ENCODE measurements at places on chromosomes 5 and 9. TPM values are rescaled to one million over a fixed set of nuclear protein-coding genes. Genes with fewer than 3 reads are reported as not detected.
A peak's percentile ranks its signal among the peaks of the same experiment; 100 is the strongest.

The IFNA21 gene
- not detected for polyA plus RNA-seq

DNA sequence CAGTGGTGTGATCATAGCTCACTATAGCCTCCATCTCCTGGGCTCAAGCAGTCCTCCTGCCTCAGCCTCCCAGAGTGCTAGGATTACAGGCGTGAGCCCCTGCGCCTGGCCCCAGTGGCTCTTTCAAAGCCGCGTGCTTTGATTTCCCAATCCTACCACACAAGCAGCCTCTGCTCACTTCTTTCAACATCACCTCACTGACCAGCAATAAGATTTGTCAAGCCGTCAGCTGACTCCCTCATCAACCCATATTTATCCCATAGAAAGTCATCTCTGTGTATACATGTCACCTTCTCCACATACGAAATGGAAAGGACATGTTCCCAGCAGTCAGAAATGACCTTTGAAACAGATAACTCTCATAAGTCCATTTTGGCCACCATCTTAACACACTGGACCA, 26.0 kb downstream of the SLC31A2 start:
- DNase-seq, result no peak

DNA sequence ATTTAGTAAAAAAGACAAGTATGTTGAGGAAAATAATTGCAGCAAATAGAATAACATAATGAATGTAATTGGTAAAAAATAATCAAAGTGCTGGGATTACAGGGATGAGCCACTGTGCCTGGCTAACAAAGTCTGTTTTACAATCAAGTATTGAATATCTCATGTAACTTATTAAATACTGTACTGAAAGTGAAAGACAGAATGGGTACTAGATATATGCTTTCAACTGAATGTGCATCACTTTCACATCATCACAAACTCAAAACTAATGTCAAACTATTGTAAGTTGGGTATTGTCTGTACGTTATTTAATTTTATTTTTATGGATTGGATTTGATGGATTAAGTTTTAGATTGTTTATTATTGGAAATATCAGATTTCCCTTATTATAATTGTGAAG, 58.9 kb downstream of the LURAP1L start:
- no peak for DNase-seq

The TMEM171 gene
- not detected for polyA plus RNA-seq

DNA sequence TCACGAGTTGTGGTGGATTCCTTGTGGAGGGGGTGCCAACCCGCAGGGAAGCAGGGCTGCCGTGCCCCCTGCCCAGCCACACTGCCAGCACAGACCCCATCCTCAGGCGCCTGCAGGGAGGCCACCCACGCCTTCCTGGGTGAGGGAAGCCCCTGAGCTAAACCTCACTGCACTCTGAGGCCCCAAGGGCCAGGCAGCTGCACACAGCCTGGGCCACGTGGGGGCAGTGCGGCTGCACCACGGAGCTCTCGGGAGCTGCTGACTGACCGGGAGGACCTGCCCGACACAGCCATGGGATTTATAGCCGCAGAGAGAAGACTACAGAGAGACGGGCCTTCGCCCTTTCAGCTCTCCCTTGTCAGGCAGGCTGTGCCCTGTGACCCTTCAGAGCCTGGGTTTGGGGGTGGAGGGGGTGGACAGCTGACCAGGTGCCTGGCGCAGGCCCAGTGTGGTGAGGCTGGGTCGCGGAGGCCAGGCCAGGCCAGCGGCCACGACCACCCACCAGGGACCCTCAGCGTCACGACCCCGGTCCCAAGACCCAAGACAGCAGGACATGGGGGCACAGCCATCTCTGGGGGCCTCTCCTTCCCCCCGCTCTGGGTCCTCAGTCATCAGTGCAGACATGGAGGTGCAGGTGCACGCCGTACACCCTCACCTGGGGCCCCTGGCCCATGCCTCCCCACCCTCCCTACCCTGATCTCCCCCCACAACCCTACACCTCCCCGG, 4.3 kb upstream of the AHRR start:
- peak; percentile 32 for DNase-seq

The TLE1 gene
- polyA plus RNA-seq, result 5.0 TPM

DNA sequence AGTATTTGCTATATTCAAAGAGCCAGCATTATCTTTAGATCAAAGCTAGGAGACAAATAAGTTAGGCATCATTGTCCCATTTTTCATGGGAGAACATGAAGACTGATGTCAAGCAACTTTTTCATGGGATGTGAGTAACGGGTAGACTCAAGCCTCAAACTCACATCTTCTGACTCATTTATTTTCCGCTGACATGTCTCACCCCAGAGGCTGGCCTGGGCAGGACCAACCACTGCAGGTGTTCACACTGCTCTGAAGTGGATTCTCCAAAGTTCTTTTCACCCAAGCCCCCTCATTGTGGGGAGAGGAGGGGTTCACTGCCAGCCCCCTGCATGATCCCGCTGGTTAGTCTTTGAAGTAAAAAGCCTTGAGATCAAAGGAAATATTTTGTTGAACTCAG, 34.9 kb upstream of the BASP1 start:
- DNase-seq, result no peak

- DNase-seq, result no peak
These were observed 407.4 kb upstream of the SEMA6A start for GRCh38 chr5:116982035-116982434.

The MCTP1 gene
- 0.58 TPM for polyA plus RNA-seq

GRCh38 chr9:133935328-133936005, 56.7 kb downstream of the VAV2 start:
- no peak for DNase-seq

DNA sequence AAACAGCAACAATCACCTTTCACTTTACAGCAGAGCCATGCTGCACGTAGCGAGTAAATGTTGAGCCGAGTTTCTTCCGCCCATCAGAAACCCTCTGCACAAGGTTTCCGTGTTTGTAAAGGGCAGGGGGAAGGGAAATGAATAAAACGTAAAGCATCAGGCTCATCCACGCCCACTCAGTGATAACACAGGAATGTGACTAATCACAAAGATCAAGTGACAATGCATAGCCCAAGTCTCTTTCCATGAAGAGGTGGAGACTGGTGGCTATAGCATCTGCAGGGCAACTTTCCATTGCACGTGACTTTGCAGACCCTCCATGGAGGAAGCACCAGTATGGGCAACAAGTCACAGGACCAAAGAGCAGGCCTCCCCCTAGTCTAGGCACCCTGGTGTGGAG, 56.6 kb downstream of the CAMSAP1 start:
- DNase-seq, result no peak

DNA sequence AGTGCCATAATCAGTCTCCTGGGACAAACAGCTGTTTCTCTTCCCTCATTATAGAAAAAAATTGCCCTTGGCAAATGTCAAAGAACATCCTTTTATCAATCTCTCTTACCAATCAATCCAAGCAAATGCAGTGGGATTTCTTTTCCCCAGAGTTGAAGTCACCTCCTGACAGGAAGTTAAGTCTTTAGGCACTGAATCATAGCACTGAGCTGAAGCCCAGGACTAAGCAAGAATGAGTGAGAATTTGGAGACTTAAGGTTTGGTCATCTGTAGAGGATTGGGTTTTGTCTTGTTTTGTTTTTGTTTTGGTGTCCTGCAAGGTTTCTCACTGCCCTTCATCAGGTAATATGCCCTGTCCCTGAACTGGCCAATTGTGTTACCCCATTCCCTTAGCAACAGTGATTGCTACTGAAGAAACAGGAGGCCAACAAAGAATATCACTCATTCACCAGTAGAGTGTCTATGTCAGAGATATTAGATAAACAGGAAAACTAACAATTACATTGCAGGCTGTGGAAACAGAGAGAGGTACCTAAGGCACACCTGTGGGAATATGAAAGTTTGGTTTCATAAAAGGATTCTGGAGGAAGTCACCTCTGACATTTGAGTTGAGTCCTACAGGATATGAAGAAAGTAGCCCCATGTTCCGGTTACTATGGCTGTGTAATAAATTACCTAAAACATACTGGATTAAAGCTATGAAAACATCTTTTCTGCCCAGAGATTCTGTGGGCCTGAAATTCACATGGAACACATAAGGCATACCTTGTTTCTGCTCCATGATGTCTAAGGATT, 4.5 kb upstream of the FXN start:
- DNase-seq, result no peak

- DNase-seq, result no peak
These were observed 347.5 kb upstream of the DAB2 start for GRCh38 chr5:39772307-39772706.

- no peak for DNase-seq
These were observed 32.0 kb downstream of the CPEB4 start for GRCh38 chr5:173920024-173920753.

The FGF1 gene
- polyA plus RNA-seq, result not detected

Measured in naive thymus-derived CD8-positive, alpha-beta T cell (primary cell).